BJ (cell line): ENCODE measurements at places on chromosomes 16 and 17.

GRCh38 chr17:78645421-78646295 is 68.5 kb upstream of the DNAH17 start:
- DNase-seq = no peak

DNA sequence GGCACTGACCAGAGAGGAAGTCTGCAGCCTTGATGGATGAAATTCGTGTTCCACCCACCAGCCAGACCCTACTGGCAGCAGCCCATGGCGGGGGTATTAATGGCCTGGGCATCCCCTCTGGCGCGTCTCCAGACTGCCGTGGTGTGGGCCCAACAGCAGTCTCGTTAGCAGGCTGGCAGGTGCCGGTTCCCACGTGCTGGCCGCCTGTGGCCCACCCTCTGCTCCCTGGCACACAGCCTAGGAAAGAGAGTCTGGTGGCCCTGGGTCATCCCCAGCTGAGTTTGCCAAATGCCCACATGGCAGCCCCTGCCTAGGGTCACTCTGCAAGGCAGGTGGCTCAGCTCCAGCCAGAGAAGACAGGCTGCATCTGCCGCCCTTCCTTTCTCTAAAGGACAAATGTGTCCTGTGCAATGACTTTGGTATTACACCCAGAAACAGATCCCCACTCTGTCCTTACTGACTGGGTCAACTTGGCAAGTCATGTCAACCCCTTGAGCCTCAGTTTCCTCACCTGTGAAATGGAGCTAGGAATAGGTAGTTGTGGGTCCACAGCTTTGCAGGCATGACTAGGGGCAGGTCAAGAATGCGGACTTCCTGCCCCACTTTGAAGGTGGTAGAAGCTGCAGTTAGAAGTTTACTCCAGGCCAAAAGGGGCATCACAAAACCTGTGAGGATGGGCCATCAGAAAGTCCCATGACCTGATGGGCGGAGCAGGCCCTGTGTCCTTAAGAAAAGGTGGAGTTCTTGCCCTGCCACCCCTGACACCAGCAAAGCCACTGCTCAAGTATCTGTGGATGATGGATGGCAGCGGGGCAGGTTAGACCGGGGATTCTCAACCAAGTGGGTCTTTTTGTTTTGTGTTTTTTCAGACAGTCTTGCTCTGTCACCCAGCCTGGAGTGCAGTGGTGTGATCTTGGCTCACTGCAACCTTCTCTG is 76.6 kb downstream of the ABCC6 start:
- no peak for DNase-seq

DNA sequence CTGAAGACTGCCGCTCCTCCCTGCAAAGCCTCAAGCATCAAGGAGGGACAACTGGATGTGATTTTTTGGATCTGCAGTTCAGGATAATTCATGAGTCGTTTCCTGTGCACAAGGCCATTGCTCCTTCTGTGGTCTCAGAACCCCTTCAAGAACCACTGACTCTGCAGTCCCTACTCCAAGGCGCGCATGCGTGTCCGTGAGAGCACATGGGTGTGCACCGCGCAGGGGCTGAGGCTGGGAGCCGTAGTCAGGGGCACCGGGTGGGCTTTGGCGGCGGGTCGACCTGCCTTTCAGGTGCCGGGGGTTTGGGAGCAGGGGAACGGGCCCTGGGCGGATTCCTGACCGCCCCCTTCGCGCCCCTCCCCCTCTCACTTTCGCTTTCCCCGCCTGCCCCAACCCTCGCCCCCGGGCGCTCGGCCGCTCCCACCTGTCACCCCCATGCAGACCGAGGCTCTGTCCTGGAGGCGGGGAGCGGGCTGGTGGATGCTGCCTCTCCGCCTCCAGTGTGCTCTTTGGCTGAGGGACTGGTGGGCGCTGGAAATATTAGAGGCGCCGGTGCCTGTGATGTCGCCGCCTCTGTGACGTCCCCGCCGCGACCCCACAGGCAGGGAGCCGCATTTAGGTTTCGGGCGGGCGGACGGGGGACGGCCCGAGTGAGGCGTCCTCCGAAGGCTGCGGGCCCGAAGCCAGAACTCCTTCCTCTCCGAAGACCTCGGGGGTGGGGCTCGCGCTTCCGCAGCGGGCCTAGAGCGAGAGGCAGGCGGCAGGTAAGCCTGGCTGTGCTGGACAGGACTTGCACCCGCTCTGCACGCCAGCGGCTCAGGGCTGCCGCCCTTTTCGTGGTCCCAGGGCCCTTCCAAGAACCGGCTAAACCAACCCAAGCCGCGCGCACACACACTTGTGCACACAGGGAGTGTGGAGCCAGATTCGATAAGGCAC is at the start of gene SPATA32:
TSS of gene SPATA32 (minus strand) at position 518 of the 939 bp plus-strand sequence. CDS start at position 440, 78 bp downstream.
- no peak for DNase-seq

DNA sequence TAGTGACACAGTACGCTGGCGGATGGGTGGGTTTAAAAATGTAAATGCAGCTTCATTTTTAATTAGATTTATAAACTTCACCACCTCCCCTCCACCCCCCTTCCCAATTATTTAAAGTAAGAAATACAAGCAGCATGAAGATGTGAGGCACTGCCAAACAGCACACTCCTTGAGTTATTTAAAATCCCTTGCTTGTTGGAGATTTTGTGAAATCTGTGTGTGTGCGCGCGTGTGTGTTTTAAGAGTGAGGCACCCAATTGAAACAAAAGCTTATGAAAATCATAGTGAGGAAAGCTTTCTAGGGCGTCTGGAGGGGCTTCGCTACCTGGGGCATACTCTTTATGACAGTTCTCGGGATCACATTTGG is 219.6 kb upstream of the IRX3 start:
- no peak for DNase-seq

- DNase-seq = peak; percentile 15
These were observed 39.6 kb upstream of the RHOT1 start for GRCh38 chr17:32102646-32103186.

GRCh38 chr16:4160658-4161430 is 44.6 kb upstream of the ADCY9 start:
- no peak for DNase-seq
